ENCODE measurements at places on chromosomes 1 and 21. TPM values are rescaled to one million over a fixed set of nuclear protein-coding genes. Genes with fewer than 3 reads are reported as not detected.

CELA3A gene
- not detected for total RNA-seq

DNA sequence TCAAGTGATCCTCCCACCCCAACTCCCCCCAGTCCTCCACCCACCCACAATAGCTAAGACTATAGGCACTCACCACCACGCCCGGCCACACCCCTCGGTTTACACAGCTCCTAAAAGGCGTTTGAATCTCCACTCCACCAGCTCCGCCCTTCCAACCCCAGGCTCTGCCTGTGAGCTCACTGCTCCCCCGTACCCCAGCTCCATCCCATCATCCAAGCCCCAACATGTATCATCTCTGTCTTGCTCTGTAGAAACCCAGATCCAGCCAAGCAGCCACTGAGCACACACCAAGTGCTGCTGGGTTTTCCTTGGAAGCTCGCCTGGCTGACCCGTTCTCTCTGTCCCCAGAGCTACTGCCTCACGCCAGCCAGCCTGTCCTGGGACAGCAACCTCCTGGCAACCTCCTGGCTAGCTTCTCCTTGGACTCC is 12.0 kb upstream of the S100A2 start:
- peaks cover 8% of the 10 kb centered on the region for H3K4me1 ChIP-seq
- no peak overlapping the region for H3K4me3 ChIP-seq
- no peaks in the 10 kb centered on the region for H3K36me3 ChIP-seq
- no peak for DNase-seq
- H3K27me3 ChIP-seq: no peaks in the 10 kb centered on the region

GRCh38 chr1:115924770-115925169 is 51.5 kb upstream of the SLC22A15 start:
- H3K27me3 ChIP-seq: peaks cover 19% of the 10 kb centered on the region
- no peak overlapping the region for H3K27ac ChIP-seq
- no peaks in the 10 kb centered on the region for H3K36me3 ChIP-seq
- DNase-seq: no peak
- peaks cover 2% of the 10 kb centered on the region for H3K4me1 ChIP-seq

- H3K36me3 ChIP-seq: no peaks in the 10 kb centered on the region
- H3K4me1 ChIP-seq: peaks cover 25% of the 10 kb centered on the region
- no peak overlapping the region for H3K4me3 ChIP-seq
- H3K27ac ChIP-seq: no peak overlapping the region
- peak; percentile 5 for DNase-seq
Observed at GRCh38 chr21:42251654-42252324, 32.8 kb downstream of the ABCG1 start.

CA6 gene
- total RNA-seq: not detected

CDCA8 gene
- 0.33 TPM for total RNA-seq
